ENCODE measurements at places on chromosomes 2 and 18.
A peak's percentile ranks its signal among the peaks of the same experiment; 100 is the strongest.

DNA sequence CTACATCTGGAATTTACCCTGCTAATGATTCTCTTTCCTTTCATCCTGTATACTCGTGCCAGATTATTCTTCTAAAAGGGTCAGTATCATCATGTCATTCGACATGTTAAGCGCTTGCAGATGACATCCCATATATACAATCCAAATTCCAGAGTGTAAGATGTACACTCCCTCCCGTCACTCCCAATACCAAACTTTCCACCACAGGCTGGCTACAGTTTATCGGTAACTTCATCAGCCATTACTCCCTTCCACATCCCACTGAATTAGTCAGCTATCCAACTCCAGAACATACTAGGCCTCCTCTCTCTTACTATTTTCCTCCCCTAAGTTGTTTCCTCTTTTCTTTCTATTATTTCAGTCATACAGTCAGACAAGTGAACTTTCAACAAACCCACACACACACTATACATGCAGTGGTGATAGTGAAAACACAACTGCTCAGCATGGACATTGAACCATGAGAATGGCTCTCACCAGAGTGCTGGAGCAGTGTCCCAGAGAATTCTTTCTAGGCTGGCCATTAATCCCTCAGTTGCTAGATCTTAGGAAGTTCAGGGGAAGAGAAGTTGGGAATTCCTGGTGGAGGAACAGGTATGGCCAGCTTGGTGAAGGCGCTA lies 10.6 kb upstream of the NMI start:
- DNase-seq, result no peak

DNA sequence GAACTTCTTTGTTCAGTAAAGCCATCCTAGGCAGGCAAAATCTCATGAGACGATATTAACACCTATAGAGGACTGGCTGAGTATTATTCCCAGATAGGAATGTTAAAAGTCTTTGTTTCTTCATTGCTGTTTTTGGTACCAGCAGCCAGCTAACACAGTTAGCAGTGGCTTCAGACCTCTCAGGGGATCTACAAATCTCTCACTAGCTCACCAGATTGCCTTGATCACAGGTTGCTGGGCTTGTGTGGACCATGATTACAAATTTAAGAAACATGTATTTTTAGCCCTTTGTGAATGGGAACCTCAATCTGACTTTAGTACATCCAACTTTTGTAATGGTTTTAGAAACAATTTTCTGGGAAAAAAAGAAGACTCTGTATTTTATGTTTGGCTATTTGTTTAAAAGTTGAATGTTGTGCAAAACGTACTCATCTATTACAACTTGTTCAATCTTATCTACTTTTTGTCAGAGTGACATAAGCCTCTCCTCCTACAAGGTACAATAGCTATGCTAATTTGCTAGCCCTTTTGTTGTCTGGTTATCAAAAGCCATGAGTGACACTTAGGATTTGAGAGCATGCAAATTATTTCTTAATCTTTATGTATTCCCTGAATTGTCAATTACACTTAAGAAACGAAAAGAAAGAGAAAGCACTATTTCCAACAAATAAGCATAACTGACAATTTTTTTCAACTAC lies 693.1 kb downstream of the ERBB4 start:
- DNase-seq, result no peak

GRCh38 chr2:186346216-186346615 lies 139.8 kb upstream of the ZC3H15 start:
- DNase-seq, result no peak

GRCh38 chr2:3776311-3776710 lies 72.9 kb downstream of the DCDC2C start:
- no peak for DNase-seq

GRCh38 chr2:205914213-205915129 lies 171.5 kb downstream of the INO80D start:
- DNase-seq, result no peak

DNA sequence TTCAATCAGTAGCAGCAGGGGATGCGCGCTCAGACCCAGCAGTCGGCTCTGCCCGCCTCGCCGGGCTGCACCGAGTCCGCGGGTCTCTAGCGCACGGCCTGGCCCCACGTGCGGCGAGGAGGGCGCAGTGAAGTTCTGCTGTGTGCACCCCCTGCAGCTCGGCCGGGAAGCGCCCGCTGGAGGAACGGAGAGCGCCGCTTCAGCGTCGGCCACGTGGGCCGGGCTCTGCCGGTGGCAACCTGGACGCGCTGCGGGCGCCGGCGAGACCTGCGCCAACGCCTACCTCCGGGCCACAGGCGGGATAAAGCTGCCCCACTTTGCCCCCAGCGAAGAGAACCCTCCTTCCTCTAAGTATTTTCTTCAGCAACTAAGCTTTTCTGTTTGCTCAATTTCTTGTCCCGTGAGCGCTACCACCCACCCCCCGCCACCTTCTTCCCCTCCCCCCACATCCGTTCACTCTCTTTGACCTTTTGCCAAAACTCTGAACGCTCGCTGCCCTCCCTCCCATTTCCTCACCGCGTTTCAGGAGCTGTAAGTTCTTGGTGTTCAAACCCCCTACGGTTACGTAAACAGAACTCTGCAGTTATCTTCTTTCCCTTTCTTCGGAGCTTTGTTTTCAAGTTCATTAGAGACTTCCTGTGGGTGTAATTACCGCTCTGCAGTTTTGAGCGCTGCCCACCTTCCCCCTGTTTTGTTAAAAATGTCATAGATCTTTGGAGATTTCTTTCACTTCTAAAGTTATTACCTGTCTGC lies 42.6 kb upstream of the EDAR start:
- peak; percentile 38 for DNase-seq

GRCh38 chr18:63591725-63592124 lies 4.6 kb downstream of the SERPINB13 start:
- DNase-seq, result no peak

- DNase-seq, result no peak
Observed at GRCh38 chr2:68303033-68303901, 16.5 kb downstream of the CNRIP1 start.

DNA sequence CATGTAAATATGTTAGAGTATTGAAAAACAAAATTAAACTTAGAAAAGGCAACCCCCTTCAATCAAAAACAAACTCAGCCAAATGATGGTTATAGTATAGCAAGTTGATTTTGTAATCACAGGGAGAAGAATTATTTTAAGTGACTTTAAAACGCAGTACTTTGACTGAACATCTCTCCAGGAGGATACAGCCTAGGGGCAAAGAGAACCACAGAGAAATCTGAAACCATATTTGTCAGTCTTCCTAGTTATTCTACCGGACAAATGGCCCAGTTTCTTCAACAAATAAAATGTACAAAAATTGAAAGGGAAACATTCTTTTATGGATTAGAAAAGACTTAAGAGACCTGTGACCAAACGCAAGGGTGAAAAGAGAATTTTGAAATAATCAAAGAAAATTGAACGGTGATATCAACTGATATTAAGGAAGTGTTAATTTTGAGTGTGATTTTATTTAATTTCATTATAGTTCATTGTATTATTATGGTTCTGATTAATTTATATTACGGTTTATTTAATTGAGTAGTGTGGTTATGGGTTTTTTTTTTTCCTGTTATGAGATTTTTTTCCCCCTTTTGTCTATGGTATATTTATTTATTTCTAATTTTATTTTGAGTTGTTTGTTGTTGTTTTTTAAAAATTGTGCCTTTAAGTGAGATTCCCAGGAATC lies 75.3 kb downstream of the HNRNPLL start:
- DNase-seq, result no peak

DNA sequence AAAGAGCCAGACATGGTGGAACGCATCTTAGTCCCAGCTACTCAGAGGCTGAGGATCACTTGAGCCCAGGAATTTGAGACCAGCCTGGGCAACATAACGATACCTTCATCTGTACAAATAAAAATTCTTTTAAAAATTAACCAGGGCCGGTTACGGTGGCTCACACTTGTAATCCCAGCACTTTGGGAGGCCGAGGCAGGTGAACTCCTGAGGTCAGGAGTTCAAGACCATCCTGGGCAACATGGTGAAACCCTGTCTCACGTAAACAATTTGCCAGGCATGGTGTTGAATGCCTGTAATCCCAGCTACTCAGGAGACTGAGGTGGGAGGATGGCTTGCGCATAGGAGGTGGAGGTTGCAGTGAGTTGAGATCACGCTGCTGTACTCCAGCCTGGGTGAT lies 25.8 kb upstream of the KCNG3 start:
- DNase-seq, result no peak

Measured in T-helper 2 cell treated with Interferon-gamma antibody and Interleukin-4, amounts not matched to agents 5 μg/mL and 100 μg/mL, for 36 hours (primary cell).